ENCODE measurements at places on chromosomes 2 and 18. TPM values are rescaled to one million over a fixed set of nuclear protein-coding genes. Genes with fewer than 3 reads are reported as not detected.

Gene FSIP2
- polyA plus RNA-seq = not detected

Gene NEUROD1
- not detected for polyA plus RNA-seq

Gene PSMA8
- 0.13 TPM for polyA plus RNA-seq

Gene ST8SIA5
- not detected for polyA plus RNA-seq

Gene PRSS56
- not detected for polyA plus RNA-seq

Data from CD14-positive monocyte (primary cell).